Myocyte (in vitro differentiated cells): ENCODE measurements at places on chromosomes 6 and 20. TPM values are rescaled to one million over a fixed set of nuclear protein-coding genes. Genes with fewer than 3 reads are reported as not detected.

DNA sequence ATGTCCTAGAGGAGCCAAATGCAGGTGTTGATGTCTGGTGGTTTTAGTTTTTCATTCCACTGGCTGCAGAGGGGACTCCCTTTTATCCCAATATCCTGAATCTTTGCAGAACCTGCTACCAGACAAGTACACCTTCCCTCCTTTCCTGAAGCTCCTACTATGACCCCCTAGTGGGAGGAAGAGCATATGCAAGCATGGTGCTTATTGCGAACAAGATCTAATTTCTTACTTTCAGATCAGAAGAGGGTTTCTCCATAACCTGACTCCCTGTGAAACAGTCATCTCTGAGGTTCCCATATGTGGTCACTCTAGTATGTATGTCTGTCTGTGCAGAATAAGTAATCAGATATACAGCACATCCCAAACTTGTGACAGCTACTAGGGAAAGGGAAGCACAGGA, 277.2 kb downstream of the ARHGAP18 start:
- no peak for DNase-seq

- DNase-seq = peak; percentile 88
These were observed 765 bp upstream of the GMDS start for GRCh38 chr6:2245877-2246863.

DNA sequence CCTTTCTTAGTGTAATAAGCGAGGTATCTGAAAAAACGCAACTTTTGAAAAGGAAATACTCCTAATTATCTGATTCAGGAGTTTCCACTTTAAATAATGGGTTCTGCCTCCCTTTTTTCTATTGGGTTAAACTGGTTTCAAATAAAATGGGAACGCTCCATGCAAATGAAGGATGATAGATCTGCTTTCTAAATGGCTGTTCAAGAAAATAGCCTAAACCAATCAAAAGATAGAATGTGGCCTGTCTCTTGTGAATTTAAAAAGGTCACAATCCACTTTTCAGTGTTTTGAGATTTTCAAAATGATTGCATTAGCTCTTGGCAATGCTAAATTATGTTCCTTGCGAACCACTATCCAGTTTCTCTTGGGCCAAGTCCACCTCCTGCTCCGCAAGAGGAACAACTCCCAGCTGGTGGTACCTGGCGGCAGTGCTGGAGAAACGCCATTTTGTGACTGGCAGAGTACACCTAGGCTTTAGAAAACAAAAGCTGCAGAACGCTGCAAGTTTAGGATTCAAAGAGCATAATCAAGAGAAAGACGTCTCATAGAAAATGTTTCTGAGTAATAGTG, 56.7 kb downstream of the TRIM38 start:
- no peak for DNase-seq

GRCh38 chr6:135423649-135424128, 73.9 kb downstream of the AHI1 start:
- DNase-seq = peak; percentile 61

GRCh38 chr6:2764610-2765165, 505 bp upstream of the WRNIP1 start:
- DNase-seq = peak; percentile 67

DNA sequence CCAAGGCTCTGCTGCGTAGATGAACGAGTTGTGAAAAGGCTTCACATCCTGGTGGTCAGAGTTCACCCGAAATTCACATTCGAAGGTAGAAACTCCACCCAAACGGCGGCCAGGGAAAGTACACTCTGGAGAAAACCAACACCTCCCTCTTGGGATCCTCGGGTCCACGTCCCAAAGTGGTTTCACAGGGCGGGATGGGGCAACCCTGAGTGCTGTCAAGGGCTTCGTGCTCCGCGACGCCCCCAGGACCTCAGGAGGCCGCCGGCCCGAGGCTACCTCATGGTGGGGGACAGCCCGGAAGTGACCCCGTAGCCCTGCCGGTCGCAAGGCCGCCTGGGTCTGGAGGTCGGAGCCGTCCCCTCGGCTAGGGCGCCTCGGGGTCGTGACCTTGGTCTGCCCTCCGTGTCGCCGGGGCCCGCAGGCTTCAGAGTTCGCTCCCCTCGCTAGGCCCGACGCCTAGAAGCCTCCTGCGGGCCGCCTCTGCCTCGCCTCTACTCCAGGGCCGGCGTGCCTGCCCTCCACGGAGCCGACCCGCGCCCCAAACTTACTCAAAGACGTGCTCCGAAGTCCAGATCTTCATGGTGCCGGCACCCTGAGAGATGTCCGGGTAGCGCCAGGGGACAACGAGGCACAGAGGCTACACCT, at the start of gene PRELID3B:
TSS of gene PRELID3B (minus strand) at position 636 of the 645 bp plus-strand sequence. CDS start at position 580, 56 bp downstream.
- peak; percentile 36 for DNase-seq

- DNase-seq = no peak
These were observed 53.8 kb upstream of the POLR1H start for GRCh38 chr6:30007132-30007764.

DNA sequence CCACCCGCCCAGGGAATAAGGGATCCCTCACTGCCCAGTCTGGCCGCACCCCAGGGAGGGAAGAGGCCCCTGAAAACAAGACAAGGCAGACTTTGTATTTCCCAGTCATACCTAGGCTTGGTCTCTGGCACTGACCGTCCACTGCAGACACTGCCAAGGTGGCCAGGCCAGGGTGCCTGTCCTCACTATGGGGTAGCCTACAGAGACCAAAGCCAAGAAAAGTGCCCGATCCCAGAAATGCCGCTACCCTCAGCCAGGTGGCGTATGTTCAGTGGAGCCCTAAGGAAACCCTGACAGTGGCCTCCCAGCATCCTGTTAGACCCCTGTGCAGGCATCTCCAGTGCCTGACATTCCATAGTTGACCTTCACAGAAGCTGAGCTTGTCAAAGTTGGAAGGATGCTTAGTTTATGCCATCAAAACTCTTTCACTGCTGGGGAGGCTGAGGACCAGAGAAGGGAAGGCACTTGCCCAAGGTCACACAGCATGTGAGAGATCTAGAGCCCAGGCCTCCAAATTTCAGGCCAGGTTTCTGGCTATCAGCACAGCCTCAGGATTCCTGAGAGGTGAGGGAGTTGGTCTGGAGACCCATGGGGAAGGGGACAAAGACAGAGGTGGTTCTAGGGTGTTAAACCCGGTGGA, 2.5 kb downstream of the SCRT2 start:
- DNase-seq = no peak

- DNase-seq = no peak
These were observed 93.7 kb upstream of the BACH2 start for GRCh38 chr6:90390379-90390778.

GRCh38 chr6:80523531-80523997, 417.1 kb downstream of the BCKDHB start:
- peak; percentile 67 for DNase-seq

GRCh38 chr20:9912858-9913434, 74.1 kb upstream of the PAK5 start:
- peak; percentile 56 for DNase-seq

- DNase-seq = no peak
These were observed 112.9 kb downstream of the FOXO3 start for GRCh38 chr6:108673602-108674001.

DNA sequence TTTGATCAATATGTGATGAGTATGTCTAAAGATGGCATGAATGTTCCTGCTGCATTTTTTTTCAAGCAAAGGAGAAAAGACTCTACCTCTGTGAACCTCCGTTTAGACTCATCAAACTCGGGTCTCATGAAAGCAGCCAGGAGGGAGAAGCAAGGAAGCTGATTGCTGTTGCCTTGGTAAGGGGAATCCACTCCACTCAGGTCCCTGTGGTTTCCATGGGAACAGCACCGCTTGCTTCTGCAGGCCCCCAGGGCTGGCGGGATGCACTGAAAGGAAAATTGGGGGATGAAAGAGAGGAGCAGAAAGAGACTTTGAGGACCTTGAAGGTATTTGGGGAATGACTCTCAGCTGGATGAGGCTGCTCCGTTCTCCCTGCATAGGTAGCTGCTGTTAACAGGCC, 249.6 kb upstream of the RIN2 start:
- DNase-seq = no peak

- no peak for DNase-seq
These were observed 46.9 kb downstream of the TMEM200A start for GRCh38 chr6:130412556-130413290.

DNA sequence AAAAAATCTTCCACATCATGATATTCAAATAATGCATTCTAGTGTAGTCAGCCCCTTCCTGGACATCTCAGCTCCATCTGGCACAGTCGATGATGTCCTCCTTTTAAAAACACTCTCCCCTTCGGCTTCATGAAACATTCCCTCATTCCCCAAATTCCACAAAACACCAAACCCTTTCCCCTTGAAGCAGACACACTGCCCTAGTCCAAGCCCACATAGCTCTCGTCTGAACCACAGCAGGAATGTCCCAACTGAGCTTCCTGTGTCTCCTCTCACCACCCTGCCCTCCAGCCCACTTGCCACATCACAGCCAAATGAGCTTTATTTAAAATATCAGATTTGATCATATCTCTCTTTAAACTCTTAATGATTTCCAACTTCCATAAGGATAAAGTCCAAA, 106.4 kb upstream of the CARMIL1 start:
- peak; percentile 89 for DNase-seq

DNA sequence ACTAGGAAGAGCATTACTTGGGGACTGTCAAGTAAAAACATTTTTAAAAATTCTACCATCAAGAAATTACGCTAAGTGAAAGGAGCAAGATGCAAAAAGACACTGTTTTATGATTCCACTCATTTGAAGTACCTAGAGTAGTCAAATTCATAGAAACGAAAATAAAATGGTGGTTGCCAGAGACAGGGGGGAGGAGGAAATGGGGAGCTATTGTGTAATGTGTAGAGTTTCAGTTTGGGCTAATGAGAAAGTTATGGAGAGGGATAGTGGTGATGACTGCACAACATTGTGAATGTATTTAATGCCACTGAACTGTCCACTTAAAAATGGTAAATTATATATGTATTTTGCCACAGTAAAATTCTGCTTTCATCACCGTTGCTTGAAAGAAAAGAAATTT, 83.8 kb downstream of the UST start:
- DNase-seq = no peak

- no peak for DNase-seq
These were observed 71.3 kb downstream of the TFAP2B start for GRCh38 chr6:50889935-50890334.

GRCh38 chr6:3871515-3871914, 22.3 kb downstream of the FAM50B start:
- no peak for DNase-seq

- DNase-seq = peak; percentile 84
These were observed at the start of gene MAVS for GRCh38 chr20:3846740-3847428. TSS of gene MAVS (plus strand) at chr20:3846834. CDS start at chr20:3854625, 7,791 bp downstream.

- no peak for DNase-seq
These were observed 967 bp downstream of the KIAA0408 start for GRCh38 chr6:127458222-127458621.

DNA sequence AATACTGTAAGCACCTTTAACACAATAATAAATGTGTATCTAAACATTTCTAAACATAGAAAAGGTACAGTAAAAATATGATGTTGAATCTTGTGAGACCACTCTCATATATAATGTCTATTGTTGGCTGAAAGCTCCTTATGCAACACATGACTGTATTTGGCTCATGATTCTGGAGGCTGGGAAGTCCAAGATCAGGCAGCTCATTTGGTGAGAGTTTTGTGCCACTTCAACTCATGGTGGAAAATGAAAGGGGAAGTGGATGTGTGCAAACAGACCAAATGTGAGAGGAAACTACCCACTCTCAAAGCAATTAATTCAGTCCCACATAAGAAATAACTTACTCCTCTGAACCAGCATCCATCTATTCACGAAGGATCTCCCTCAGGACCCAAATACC, 257.7 kb upstream of the OPRM1 start:
- DNase-seq = no peak

DNA sequence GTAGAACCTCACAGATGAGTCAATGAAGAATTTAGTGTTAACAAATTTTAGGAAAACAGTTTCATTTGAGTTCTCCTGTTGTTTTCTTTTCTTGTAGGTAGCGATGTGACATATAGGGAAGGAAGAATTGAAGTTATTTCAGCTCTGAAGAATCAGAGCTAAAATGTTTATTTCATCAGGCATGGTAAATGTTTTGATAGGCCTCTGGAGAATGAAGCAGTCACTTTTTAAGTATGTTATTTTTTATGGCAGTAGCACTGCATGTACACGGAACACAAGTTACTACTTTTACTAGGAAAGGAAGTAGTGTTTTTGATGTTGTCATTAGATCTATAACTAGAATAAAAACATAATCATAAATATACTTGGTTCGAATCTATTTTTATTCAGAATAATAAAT, 1357.3 kb upstream of the CITED2 start:
- no peak for DNase-seq

DNA sequence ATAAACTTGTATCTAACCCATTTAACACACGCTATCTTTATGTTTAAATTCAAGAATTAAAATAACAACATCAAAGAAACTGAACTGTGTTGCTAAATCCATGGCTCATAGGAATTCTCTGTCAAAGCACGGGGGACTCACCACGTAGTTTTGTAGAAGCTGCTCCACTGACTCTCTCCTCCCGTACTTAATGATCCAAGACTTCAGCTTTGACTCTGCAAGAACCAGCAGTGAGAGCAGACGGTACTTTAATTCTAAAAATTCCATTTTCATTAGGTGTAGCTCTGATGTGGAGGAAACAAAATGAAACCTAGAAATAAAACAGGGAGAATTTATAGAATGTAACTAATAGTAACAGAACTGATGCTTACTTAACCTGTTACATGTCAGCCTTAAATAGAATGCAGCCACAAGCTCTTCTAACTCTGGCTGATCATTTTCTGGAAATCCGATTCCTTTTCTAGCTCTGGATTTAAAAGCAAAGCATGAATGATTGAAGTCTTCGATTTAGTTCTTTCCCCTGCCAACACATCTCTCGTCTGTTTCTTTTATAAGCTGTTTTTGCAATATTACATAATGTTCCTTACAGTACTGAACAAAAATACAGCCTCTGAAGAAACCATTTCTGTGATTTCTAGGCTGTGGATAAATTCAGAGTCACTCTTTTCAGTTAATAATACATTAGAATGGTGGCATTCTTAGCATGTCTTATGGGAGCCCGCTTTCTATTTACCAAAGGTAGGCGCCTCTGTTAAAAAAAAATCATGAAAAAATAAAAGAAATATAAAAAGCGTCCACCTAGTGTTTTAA, 165.5 kb downstream of the SYNE1 start:
- DNase-seq = peak; percentile 6

DNA sequence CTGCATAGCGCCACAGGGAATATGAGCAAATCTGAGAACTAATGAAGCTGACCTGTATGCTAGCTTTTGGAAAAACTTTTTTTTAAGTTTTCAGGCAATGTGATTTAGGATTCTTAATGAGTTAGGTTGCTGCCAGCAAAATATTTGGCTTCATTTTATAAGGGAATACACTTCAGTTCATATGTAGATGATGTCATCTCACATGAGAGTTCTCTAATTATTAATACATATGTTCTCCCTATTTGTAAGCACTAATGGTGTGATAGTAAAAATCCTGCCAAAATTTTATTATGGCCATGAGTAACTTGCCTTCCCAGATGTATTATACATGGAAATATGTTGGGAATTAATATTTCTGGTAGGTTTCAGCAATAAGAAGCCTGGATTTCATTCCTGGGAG, 573.8 kb downstream of the EPM2A start:
- no peak for DNase-seq

GRCh38 chr20:50259705-50260478, 69.3 kb downstream of the CEBPB start:
- DNase-seq = no peak

LAMA4 gene
- total RNA-seq = 65.7 and 66.2 TPM in 2 replicates

RAB44 gene
- total RNA-seq = not detected in 2 replicates

ALDH5A1 gene
- total RNA-seq = 1.2 and 1.4 TPM in 2 replicates

PCNA gene
- 57.8 and 63.9 TPM in 2 replicates for total RNA-seq

MTFR2 gene
- total RNA-seq = 0.16 and 0.21 TPM in 2 replicates

EDN3 gene
- not detected in 2 replicates for total RNA-seq

PXMP4 gene
- total RNA-seq = 4.8 and 6.4 TPM in 2 replicates

ACTL10 gene
- 0.10 TPM in 1 of 2 replicates, not detected in the other for total RNA-seq

SLC2A10 gene
- 25.7 and 25.9 TPM in 2 replicates for total RNA-seq

B3GALT4 gene
- total RNA-seq = 0.21 TPM in 1 of 2 replicates, not detected in the other

MOG gene
- not detected in 2 replicates for total RNA-seq

FAM209B gene
- total RNA-seq = not detected in 2 replicates
